ENCODE measurements at places on chromosomes 2 and 18.

GRCh38 chr2:152016181-152017120, 82.4 kb downstream of the CACNB4 start:
- DNase-seq = no peak

DNA sequence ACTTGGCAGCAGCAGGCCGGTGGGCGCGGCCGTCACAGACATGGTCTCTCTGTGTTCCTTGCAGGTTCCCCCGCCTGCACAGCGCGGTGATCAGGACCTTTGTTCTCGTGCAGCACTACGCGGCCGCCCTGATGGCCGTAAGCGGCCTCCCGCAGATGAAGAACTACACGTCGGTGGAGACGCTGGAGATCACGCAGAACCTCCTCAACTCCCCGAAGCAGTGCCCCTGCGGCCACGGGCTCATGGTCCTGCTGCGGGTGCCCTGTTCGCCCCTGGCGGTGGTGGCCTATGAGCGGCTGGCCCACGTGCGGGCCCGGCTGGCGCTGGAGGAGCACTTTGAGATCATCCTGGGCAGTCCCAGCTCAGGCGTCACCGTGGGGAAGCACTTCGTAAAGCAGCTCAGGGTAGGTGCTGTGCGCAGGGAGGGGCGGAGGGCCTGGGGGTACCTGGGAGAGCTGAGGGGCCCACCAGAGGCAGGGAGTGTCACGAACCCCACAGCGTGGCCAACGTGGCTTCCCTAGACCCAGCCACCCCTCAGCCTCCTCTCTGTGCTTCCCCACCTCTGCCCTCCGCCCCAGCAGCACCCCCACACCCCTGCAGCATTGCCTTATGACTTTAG, 59.3 kb downstream of the NTSR2 start:
- DNase-seq = no peak

DNA sequence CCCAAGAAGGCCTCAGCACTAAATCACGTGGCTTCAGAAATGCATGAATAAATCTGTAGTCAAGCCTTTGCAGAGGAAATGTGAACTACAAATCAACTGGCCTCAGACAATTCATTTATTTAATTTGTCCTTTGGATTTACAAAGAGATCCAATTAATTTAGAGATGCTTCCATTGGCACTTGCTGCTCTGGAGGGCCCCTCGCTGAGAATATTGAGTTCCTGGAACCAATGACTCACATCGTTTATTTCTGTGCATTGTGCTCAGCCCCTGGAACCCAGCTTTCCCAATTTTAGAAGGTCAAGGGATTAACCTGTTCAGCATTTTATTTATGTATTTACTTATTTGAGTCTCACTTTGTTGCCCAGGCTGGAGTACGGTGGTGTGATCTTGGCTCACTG, 47.2 kb upstream of the MGAT4A start:
- no peak for DNase-seq

DNA sequence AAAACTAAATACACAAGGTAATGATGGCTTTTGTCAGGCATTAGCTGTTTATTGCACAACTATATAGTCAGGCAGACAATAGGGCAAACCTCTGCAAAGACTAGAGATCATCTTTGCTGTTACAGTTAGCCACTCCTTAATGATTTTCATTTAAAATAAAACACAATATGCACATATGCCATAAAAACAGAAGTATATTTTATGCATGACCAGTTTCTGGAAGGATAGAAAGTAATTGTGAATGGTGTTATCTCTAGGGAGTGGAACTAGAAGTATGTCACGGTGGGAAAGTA, 102.0 kb downstream of the CHN1 start:
- no peak for DNase-seq

DNA sequence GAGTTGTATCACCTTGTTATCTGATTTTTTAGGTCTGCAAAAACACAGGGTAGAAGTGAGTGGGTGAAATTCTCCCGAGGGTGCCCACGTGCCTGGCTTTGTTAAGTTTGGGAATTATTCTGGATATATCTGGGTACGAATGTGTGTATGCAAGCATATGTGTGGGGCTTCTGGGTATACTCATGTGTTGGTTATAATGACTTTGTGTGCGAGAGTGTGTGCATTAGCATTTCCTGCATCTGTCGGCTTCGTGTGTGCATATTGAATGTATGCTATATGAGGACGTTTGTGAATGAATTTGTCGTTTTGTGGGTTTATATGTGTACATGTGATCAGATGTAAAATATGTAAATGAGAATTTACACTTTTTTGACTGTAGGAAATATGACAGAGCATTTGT, 13.8 kb upstream of the DNAJC27 start:
- no peak for DNase-seq

- DNase-seq = no peak
These were observed 728.8 kb downstream of the RNF144A start for GRCh38 chr2:7646024-7646423.

GRCh38 chr18:70376914-70377258, 88.0 kb downstream of the SOCS6 start:
- no peak for DNase-seq

DNA sequence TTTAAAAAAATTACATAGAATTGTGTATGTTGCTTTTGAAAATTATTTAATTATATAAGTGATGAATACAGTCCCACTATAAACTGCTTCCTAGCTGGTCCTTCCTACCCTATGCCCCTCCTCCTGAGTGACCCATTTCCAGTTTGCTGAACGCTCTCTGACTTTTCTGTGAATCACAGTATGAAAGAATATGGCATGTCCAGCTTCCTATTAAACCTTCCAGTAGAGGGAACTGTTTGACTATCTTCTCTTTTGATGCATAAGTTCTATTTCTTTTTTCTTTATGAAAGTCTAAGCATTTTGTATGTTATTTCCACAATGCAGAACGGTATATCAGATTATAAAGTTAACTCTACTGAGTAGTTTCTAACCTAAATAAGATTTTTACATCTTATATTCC, 41.3 kb downstream of the PSMG2 start:
- no peak for DNase-seq

Data from DMS79 (cell line).